ENCODE measurements at places on chromosomes 16 and 17.

DNA sequence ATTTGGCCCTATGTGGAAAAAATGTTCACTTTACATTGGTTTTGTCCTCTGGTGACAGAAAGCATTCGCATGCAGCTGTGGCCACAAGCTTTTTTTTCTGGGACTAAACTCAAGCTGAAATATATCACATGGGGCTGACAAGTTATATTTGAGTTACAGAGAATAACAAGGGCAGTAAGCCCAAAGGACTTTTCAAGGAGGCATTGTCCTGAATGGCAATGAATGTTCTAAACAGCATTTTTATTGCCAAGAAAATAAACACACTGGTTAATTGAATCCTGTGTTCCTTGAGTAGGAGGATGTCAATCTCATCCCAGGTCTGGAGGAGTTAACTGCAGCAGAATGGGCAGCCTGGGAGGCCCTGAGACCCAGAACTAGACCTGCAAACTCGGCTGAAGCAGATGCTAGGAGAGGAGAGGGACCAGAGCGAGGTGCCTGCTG lies 114.5 kb downstream of the COPRS start:
- DNase-seq = no peak

GRCh38 chr16:57762365-57763040 lies 26.9 kb downstream of the KATNB1 start:
- DNase-seq = no peak

DNA sequence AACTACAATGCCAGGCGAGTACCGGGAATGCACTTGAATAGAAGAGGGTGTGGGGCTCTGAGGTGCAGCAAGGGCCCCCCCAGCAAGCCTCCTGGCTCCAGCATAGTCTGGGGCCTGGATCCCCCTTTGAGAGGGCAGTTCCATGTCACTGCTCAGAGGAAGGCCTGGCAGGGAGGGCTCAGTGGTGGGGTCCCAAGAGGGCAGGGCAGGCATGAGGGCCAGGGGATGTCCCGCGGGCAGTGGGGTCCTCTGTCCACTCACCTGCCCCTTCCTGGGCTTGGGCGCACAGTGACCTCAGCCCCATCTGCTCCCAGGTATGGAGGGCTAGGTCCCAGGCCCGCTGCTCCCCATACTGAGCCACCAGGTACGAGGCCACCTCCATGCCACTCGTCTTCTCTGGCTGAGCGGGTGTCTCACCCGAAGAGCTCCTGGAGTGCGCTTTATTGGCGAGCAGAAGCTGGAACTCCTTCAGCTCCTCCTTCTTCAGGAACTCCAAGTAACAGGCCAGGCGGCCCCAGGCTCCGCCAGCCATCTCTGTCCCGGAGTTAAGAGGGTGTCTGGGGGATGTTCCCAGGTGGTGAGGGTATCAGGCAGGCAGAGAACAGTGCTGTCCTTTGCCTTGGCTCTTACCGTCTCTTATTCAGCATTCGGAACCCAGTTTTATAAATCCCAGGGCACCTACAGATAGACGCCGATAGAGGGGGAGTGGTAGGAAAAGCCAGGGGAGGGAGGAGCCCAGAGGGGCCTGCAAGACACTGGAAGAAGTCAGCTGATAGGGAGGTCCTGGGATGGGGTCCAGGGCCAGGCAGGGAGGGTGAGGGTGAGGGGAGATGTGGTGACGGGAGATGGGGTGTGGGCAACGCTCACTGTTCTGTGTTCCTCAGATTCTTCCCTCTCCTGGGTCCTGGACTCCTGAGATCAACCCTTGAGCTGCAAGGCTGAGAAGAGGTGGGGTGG lies 605 bp downstream of the NLRP1 start:
- DNase-seq = no peak

GRCh38 chr16:64089697-64090096 lies 1032.2 kb downstream of the CDH11 start:
- DNase-seq = no peak

DNA sequence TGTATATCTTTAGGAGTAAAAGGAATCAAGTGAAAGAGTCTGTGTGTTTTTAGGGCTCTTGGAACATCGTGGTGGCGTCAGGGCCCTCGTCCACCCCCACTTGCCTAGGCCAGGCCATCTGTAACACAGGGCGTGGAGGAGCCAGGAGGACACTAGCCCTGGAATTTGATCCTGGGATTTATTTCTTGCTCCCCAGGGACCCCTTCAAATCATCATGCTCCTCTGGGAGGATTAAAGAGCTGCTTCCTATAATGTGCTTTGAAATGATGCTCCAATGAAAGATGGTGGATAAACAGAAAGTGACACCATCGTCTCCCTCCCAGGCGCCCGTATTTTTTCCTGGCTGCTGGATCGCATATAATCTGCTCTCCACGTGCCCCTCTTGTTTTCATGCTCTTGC lies 113.3 kb downstream of the AATF start:
- DNase-seq = no peak

GRCh38 chr17:10210151-10210574 lies 11.8 kb upstream of the GAS7 start:
- DNase-seq = no peak

DNA sequence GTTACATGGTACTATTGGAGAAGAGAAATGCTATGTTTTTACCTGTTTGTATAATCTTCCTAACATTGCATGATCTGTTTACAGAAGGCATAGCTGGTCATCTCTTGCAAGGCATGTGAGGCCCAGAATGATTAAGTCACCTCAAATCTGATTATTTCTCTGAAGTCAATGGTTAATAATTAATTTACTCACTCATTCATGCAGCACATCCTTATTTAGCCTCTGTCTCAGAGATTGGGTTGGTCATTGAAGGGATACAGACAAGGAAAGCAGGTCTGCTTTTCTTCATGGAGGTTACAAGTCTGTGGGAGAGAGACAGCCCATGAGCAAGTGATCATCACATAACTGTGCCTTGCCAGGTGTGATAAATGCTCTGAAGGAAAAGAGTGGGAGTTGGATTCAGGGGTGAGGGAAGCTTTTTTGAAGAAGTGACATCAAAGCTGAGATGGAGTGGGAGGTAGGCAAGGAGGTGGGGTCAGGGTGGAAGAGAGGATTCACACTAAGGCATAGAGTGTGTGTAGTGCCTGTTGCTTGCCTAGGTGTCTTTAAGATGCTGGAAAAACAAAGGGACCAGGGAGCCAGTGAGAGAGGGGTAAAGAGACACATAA lies 16.3 kb upstream of the RBFOX1 start:
- no peak for DNase-seq

GRCh38 chr17:253091-253846 lies 71.8 kb upstream of the DOC2B start:
- DNase-seq = no peak

GRCh38 chr17:47252766-47253512 lies 688 bp upstream of the ITGB3 start:
- no peak for DNase-seq

GRCh38 chr16:66898933-66899309 lies 18.6 kb downstream of the PDP2 start:
- no peak for DNase-seq

DNA sequence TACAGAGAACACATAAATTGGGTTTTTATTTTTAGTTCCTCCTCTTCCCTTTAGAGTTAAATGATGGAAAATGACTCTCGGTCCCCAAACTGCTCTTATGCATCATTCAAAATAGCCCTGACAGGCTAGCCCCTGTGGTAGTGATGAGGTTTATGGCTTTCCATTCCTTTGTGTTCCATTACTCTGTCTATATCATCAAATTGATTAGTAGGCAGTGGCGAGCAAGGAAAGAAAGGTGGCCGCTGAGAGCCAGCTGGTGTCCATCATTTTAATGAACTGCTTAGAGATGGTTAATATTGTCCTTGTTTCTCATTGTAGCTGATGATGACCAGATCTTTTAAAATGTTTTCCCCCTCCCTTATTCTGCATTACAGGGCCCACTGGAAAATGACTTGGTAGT lies 179.5 kb downstream of the PHKB start:
- DNase-seq = no peak

DNA sequence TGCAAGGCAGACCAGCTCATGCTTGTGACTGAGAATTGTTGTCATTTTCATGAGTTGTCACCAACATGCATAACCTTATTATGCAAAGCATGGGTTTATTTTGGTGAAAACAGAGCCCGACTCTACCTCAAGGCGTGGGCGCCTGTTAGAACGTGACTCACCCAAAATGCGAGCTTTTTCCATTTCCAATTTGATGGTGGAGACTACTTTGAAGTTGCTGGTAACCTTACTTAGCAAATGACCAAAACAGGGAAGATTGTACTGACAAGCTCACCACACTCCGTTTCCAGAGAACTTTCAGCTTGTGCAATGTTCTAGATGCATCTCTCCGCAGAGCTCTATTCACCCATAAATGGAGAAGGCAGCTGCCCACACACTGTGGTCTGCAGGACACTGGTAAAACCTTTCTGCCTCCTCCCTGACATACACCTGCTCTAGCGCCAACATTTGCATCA lies 284.5 kb downstream of the MAF start:
- peak; percentile 94 for DNase-seq

- DNase-seq = no peak
These were observed 21.1 kb downstream of the TANC2 start for GRCh38 chr17:62987136-62987535.

DNA sequence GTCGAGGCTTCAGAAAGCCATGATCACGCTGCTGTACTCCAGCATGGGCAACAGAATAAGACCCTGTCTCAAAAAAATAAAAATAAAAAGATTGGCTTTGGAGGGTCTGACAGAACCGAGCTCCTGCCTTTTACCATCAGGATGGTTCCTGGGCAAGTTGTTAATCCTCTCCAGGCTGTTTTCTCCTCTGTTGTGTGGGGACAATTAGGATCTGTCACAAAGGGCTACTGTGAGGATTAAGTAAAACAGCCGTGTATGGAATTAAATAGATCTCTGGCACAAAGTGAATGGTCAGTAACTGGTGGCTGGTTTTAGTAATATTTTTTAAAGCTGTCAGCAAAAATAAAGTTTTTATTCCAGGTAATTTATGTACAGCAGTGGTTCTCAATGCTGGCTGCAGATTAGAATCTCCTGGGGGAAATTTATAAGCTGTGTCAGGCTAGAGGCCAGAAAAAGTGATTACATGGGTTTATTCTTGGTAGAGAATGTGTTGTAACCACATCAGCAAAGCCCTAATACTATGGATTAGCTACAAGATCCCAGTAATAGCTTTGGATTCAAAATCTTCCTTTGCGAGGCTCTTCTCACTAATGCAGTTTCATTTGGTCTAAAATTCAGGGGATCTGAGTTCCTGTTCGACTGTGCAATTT lies 47.2 kb downstream of the GPRC5B start:
- DNase-seq = no peak

DNA sequence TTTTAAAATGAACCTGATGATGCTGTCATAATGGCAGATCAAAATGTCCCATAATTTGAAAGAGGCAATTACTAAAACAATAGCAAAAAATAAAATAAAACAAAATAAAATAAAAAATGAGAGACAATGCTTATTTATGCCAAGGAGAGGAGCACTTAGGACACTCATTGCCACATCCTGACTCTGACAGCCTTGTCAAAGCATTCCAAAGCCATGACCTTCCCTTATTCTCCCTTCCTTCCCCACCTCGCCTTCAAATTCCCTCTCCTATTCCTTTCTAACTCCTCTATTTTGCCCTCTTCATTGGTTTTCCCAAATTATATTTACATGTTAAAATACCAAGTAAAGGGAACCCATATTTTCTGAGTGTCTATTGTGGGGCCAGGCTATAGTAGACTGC lies 220.0 kb downstream of the CDH13 start:
- no peak for DNase-seq

GRCh38 chr16:71707199-71707598 lies 17.3 kb downstream of the PHLPP2 start:
- DNase-seq = no peak
